ENCODE measurements at places on chromosomes 7 and 10.

- H3K27me3 ChIP-seq, result no peaks in the 10 kb centered on the region
- no peak overlapping the region for H3K27ac ChIP-seq
- H3K4me3 ChIP-seq, result no peak overlapping the region
- peaks cover 3% of the 10 kb centered on the region for H3K36me3 ChIP-seq
These were observed 15.6 kb downstream of the RHEB start for GRCh38 chr7:151503902-151504714.

DNA sequence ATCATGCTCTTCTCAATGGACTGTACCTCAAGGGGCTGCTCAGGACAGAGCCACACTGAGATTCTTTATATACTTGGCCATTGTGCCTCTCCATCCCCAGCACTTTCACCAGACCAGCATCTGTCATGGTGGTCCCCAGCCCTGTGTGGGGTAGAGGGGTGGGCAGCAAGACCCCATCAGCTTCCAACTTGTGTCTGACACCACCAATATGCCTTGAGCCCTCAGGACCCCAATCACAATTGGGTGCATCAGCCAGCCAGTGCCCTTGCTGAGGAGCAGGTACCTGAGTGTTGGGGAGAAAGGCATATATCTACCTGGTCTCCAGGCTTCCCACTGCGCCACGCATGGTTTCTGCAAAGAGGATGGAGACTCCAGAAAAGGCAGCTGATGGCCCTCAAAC lies 56.3 kb downstream of the GRID1 start:
- no peak for DNase-seq
- no peaks in the 10 kb centered on the region for H3K36me3 ChIP-seq
- no peak overlapping the region for H3K4me3 ChIP-seq
- H3K27me3 ChIP-seq, result peaks cover 35% of the 10 kb centered on the region

DNA sequence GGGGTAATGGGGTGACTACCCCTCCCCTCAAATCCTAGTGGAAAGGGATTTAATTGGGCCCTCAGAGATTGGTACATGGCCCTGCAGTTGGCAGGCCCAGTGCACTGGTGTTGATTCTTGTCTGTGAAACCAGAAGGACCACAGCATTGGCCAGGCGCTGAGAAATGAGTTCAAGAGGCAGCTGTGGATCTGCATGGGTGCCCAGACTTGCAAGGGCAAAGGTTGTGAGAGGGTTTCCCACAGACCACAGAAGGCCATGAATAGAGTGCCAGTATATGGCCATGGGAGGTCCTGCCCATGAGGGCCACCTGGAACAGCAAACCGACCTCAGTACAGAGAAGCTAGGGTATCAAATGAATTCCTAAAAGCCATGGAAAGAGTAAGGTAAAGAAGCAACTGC lies 32.9 kb downstream of the TMEM168 start:
- H3K4me3 ChIP-seq, result no peak overlapping the region
- no peak overlapping the region for H3K27ac ChIP-seq

GRCh38 chr7:1914321-1914720 lies 244.2 kb downstream of the ELFN1 start:
- H3K4me1 ChIP-seq, result no peaks in the 10 kb centered on the region
- DNase-seq, result no peak
- no peaks in the 10 kb centered on the region for H3K27me3 ChIP-seq
- H3K27ac ChIP-seq, result no peak overlapping the region
- no peak overlapping the region for H3K4me3 ChIP-seq
